HT-29 (cell line): ENCODE measurements at places on chromosomes 2 and 18. TPM values are rescaled to one million over a fixed set of nuclear protein-coding genes. Genes with fewer than 3 reads are reported as not detected.

UGT1A8 gene
- 43.6 and 56.6 TPM in 2 replicates for total RNA-seq

DHRS9 gene
- 0.33 and 0.57 TPM in 2 replicates for total RNA-seq

FAM228B gene
- total RNA-seq = 0.76 and 4.5 TPM in 2 replicates

LHCGR gene
- not detected in 2 replicates for total RNA-seq

LRRC30 gene
- not detected in 2 replicates for total RNA-seq

GRCh38 chr2:9236867-9237266 lies 30.3 kb downstream of the ASAP2 start:
- DNase-seq = no peak

- no peak for DNase-seq
These were observed 118.8 kb upstream of the PPP1CB start for GRCh38 chr2:28632791-28633190.

GRCh38 chr2:10300328-10300920 lies 2.3 kb upstream of the HPCAL1 start:
- DNase-seq = no peak

GRCh38 chr2:148450531-148450930 lies 194.0 kb upstream of the EPC2 start:
- no peak for DNase-seq

GRCh38 chr2:37874470-37874869 lies 50.6 kb upstream of the RMDN2 start:
- no peak for DNase-seq

DNA sequence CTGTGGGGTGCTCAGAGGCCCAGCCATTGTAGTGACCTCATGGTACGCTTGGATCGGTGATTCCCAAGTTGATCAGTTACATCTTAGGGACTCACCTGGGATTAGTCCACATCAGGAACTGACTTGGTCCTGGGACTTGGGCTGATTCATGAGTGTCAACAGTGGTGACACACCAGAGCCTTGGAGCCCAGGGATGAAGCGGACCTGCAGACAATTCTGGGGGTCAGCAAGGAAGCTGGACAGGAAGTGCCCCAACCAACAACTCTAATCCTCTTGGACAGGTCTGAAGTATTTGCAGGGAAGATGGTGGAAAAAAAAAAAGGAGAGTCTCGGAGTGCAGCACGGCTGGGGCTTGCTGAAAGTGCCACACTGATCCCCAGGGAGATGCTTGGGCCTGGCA lies 288.6 kb downstream of the PHLPP1 start:
- no peak for DNase-seq

GRCh38 chr2:11683476-11683875 lies 13.5 kb upstream of the NTSR2 start:
- DNase-seq = no peak

DNA sequence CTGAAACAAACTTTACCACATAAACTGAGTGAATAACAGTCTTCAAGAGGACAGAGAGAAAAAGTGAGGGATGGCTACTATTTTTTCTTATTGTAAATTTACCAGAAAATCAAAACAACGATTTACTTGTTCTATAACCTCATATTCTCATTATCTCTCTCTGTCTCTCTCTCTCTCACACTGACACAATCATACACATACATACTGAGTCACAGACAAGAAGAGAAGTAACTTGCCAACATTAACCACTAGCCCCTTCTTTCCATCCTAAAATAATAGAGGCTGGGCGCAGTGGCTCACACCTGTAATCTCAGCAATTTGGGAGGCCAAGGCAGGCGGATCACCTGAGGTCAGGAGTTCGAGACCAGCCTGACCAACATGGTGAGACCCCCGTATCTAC lies 18.2 kb downstream of the SATB2 start:
- DNase-seq = no peak

DNA sequence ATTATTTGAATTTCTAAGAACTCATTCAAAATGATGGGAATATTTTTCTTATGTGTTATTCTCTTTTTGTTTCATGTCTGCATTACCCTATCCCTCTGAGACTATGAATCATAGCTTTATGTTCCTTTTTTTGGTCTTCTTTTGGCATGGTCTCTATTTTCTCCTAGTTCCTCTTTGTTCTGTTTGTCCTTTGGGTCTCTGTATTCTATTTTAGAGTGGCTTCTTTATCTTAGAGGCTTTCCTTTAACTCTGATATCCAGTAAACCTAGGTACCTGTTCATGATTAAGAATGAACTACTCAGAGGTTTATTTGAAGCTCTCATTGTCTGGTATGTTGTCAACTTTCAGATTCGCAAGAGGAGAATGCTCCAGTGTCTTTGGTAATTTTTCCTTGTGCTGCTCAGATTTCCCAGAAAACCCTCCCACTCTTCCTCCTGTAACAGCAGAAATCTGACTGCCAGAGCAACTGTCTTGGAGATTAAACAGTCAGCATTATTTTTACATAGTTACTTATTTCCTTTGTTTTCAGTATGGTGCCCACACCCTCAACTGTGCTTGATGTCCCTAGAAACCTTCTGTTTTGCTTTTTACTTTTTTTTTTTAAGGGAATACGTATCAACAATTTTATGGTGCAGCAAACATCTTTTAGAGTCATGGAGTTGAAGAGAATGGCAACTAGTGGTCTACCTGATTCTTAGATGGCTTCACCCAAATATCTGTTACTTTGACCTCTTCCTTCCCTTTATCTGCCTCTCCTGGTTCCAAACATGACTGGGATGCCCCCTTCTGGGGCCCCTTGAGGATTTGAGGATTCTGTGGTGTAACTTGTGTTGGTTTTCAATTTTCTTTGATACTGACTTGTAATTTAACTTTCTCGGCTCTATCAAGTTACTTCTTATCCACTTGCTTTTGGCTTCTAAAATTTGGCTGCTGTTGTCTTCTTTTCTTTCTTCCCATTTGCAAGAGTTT lies 92.0 kb downstream of the DPP10 start:
- no peak for DNase-seq

- DNase-seq = no peak
These were observed 34.7 kb upstream of the MCFD2 start for GRCh38 chr2:46950314-46950713.

GRCh38 chr2:142841788-142842187 lies 35.7 kb upstream of the KYNU start:
- no peak for DNase-seq

DNA sequence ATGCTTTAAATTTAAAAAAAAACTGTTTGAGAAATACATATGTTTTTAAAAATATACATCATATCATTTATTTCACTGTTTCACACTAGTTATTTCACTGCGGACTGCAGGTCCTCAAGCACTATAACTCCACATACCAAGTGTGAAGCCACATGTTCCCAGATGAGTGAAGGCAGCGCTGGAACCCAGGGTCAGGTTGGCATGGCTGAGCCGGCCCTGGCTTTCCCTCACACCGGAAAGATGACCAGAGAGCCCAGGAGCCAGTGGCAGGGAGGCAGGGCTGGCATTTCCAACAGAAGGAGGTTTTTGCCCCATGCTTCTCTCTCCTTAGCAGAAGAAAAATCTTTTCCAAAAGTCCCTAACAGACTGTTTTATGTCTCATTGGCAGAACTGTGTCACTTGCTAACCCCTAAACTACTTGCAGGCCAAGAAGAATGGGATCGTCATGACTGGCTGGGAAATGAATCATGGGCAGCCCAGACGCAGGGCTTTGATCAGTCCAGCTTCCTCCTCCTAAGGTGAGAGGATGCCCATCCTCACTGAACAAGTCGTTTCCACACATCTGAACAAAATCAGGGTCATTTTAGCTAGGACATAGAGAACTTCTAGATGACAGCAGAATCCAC lies 287.6 kb upstream of the HNRNPA3 start:
- no peak for DNase-seq

GRCh38 chr18:74190086-74190485 lies 41.8 kb downstream of the TIMM21 start:
- no peak for DNase-seq

GRCh38 chr18:3157086-3157485 lies 62.7 kb downstream of the MYOM1 start:
- DNase-seq = no peak

DNA sequence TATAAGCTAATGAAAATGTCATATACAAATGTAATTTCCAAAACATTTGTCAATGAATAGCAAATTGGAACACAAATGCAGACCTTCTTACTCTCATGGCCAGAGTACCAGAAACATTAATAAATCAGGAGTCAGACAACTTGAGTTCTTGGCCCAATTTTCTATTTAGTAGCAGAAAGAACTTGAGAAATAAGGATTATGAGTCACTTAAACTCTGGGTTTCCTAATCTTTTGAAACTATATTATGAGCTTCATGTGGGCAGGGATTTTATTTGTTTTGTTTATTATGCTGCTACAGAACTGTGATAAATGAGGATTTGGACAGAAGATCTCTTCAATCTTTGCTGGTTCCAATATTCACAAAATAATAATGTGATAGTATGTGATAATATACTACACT lies 686.7 kb downstream of the NR4A2 start:
- DNase-seq = no peak

GRCh38 chr2:73297151-73297559 lies 3.8 kb upstream of the EGR4 start:
- DNase-seq = no peak

DNA sequence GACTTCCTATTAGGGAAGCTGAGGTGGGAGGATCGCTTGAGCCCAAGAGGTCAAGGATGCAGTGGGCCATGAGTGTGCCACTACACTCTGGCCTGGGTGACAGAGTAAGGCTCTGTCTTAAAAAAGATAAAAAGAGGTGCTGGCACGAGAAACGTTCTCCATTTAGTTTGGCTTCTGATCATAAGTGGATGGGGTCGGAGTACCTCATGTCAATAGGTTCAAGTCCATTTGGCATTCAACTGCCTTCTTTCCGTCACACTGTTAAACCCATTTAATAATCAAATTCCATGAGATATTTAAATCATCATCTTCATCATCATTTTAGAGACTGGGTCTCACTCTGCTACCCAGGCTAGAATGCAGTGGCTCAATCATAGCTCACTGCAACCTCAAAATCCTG lies 9.2 kb downstream of the COX7A2L start:
- DNase-seq = no peak

DNA sequence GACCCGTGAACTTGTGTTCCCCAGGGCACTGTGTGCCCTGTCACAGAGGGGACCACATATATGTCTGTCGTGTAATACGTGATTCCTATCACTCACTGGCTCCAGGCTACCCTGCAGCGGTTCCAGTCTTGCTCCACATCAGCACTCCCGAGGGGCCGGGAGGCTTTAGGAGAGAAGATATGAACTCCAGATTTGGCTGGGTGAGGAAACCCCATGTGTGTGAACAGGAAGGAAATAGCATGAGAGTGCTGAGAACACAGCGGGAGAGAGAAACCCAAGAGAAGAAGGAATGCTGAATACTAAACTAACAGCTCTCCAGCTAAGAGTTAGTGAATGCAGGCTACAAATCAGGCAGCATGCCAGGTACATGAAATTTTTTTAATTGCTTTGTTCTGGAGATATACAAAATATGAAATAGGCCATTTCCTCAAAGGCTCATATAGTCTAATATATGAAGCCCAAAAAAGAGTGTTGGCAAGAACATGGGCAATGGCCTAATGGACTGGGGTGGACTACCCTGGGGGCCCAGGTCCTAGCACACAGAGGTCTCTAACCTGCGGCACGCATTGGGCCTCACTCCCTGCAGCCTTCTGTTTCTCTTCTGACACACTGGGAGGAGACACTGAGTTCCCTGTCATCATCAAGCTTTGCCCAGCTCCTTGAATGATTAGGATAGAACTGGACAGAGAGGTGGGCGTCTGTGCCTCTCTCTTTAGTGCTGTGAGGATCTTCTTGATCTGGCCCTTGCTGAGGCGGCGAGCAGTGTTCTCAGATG lies 372.8 kb upstream of the RAB6C start:
- no peak for DNase-seq

DNA sequence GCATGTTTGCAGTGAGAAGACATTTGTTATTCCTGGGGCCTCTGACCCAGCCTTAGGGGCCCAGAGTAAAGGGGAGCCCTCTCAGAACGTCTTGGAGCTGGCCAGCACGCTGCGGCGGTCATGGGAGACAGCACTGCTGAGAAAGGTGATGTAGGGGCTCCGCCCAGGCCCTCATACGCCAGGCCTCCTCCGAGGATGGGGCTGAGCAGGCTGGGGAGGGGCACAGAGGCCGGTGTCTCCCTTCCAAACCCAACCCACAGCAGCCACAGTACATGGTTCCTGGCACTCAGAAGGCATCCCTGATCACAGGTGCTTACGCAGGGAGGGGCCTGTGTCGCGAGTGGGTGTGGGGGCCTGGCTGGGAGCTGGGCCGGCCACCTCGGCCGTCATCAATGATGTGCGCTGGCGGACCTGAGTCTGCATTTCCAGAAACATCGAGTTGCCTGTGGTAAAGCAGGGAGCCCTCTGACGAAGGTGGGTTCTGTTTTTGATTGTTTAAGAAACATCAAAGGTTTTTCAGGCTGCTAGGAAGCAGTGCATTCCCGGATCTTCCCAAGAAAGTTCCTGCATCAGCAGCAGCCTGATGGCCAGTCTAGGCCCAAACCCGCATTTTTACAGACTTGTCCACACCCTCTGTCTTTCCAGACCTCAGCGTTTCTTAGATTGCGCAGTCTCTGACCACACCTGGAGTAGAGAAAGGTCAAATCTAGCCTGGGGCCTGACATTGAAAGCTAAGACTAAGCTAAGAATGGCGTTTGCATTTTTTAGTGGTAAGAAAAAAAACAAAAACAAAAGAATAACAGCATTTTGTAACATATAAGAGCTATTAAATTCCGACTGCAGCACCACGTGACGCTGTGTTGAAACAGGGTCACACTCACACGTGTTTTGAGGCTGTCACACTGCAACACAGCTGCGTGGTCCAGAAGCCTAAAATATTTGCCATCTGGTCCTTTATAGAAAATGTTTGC lies 51.2 kb upstream of the PXDN start:
- DNase-seq = no peak

DNA sequence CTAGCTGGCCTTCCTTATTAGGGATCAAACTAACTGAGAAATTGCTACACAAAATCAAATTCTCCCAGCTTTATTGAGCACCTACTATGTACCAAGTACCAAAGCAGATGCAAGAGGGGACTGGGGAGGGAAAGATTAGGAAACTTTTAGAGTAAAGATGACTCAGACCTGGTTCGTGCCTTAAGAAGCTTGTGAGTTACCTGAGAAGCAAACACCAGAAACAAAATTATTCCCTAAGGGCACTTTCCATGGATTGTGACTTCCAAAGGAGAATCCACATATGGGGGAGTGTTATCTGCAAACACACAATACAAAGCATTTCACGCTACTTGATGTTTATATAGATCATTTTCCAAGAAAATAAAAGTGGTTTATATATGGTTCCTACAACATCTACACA lies 326.9 kb upstream of the HNRNPA3 start:
- no peak for DNase-seq

- DNase-seq = no peak
These were observed 22.7 kb downstream of the TMEM87B start for GRCh38 chr2:112077814-112078213.

DNA sequence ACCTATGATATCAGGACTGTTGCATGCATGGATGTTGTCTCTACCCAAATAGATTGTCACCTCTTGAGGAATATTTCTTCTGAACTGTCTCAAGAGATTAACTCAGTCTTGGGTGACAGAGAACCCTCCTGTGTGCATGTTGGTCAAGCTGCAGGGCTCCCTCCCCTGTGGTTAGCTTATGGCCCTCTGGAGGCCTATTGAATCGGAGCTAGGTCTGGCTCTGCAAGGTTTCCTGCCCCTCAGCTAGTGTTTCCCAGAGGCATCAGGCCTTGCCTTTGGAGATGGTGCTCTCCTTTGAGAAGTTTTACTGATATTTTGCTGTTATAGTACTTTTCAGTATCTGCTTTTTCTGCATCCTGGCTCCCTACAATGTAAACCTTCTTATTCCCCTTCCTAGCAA lies 769.2 kb upstream of the FAM98A start:
- no peak for DNase-seq

GRCh38 chr18:49812286-49813068 lies 856 bp downstream of the ACAA2 start:
- DNase-seq = peak; percentile 40

- no peak for DNase-seq
These were observed 259.3 kb downstream of the NEDD4L start for GRCh38 chr18:58303363-58303762.
